ENCODE measurements at places on chromosomes 5 and 9. TPM values are rescaled to one million over a fixed set of nuclear protein-coding genes. Genes with fewer than 3 reads are reported as not detected.

SLC34A3 gene
- not detected for total RNA-seq

GARIN3 gene
- not detected for total RNA-seq

GNAQ gene
- total RNA-seq: 35.0 TPM

NTRK2 gene
- under 0.01 TPM for total RNA-seq

Data from hematopoietic multipotent progenitor cell (in vitro differentiated cells).